Forelimb muscle (tissue), 1 donor: ENCODE measurements at places on chromosomes 2 and 18. TPM values are rescaled to one million over a fixed set of nuclear protein-coding genes. Genes with fewer than 3 reads are reported as not detected.

Gene VAPA
- polyA plus RNA-seq: 265 TPM

- DNase-seq: no peak
Measured at GRCh38 chr2:233588400-233588799, 21.8 kb upstream of the USP40 start.

- no peak for DNase-seq
Measured at GRCh38 chr18:55334875-55335274, 253.1 kb downstream of the TCF4 start.

DNA sequence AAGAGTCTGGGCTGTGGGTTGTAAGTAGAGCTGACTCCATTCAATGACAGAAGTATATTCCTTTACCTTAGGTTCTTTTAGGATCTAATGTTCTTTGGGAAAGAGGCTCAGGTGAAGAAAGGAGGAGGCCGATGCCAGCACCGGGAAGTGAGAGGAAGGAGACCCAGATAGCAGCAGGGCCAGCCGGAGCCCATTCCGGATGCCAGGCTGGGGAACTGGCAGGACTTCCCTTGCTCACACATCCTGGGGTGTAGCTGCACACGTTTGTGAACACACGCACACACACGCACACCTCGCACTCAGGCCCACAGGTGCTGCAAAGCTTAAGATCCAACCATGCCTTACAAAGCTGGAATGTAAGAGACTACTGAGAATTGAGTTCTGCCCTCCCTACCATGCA lies 95.8 kb upstream of the SMAD2 start:
- no peak for DNase-seq

DNA sequence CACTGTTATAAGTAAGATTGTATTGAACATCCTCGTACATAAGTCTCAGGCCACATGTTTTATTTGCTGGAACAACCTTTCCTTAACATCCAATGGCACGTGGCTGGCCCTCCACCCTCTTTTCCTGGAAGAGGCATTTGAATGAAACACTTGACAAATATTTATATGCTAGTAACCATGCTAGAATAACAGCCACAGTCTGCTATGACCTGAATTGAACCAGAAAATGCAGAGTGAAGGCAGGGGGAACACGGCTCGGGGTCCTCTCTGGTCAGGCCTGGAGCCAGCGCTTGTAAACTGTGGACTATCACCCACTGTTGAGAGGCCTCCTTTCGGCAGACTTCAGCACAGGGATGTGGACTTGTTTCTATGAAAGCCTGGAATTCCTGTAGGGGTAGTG lies 198.2 kb upstream of the COPS8 start:
- no peak for DNase-seq

DNA sequence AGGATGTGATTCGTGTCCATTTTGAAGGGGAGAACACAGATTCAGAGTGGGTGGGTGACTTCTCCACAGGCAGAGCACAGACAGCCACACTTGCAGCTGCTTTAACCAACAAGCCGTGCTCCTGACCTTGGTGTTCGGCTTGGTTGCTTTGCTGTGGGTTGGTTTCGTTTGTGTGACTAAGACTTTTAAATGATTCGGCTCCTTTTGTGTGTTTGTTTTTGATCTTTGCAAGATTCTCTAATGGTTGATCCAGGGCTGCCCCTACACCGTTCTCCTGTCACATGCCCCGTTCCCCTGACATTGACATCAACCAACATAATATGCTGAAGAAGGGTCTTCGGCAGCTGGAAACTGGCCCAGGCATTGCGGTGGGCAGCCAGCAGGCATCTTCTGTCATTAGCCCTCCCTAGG lies 95.9 kb upstream of the MBOAT2 start:
- no peak for DNase-seq

Gene GALNT13
- 0.25 TPM for polyA plus RNA-seq

GRCh38 chr2:157463002-157463401 lies 19.1 kb upstream of the CYTIP start:
- DNase-seq: no peak

DNA sequence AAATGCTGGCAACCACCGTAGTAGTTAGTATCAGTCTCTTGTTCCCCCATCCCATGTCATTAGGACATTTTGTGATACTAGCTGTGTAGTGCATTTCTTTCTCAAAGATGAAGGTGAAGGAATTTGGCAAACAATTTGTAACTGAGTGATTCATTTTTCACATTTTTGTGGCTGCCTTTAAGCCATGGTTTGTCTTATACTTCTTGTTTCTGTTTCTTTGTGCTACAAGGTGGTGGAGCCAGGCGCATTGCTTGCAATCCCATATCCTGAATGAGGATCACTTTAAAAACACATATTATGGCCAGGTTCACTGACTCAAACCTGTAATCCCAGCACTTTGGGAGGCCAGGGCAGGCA lies 40.6 kb downstream of the GPD2 start:
- DNase-seq: no peak

Gene SULT1C4
- polyA plus RNA-seq: 16.6 TPM

DNA sequence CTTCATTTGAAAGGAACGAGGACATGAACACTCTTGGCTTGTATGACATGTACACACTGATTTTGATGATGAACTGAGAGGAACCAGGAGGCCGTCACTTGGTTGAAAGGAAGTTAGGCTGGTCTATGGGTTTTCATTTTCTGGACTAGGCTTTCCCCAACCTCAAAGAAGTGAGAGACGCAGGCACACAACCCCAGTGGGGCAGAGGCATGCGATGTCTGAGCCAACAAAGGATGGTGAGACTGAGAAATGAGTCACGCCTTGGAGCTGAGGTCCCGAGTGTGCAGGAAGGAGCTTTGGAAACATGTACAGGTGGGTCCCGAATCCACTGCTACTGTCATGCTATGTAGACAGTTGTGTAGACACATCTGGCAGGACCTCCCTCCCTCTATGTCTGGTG lies 24.1 kb downstream of the SIGLEC15 start:
- no peak for DNase-seq

- DNase-seq: no peak
Measured at GRCh38 chr2:8307606-8308180, 374.2 kb upstream of the ID2 start.

Gene MROH2A
- polyA plus RNA-seq: not detected

Gene IL18RAP
- polyA plus RNA-seq: 0.34 TPM

Gene NPPC
- 1.8 TPM for polyA plus RNA-seq

Gene PJVK
- polyA plus RNA-seq: 6.2 TPM

- DNase-seq: no peak
Measured at GRCh38 chr2:217249121-217250012, 389.5 kb upstream of the TNP1 start.

Gene CNDP2
- polyA plus RNA-seq: 52.8 TPM

DNA sequence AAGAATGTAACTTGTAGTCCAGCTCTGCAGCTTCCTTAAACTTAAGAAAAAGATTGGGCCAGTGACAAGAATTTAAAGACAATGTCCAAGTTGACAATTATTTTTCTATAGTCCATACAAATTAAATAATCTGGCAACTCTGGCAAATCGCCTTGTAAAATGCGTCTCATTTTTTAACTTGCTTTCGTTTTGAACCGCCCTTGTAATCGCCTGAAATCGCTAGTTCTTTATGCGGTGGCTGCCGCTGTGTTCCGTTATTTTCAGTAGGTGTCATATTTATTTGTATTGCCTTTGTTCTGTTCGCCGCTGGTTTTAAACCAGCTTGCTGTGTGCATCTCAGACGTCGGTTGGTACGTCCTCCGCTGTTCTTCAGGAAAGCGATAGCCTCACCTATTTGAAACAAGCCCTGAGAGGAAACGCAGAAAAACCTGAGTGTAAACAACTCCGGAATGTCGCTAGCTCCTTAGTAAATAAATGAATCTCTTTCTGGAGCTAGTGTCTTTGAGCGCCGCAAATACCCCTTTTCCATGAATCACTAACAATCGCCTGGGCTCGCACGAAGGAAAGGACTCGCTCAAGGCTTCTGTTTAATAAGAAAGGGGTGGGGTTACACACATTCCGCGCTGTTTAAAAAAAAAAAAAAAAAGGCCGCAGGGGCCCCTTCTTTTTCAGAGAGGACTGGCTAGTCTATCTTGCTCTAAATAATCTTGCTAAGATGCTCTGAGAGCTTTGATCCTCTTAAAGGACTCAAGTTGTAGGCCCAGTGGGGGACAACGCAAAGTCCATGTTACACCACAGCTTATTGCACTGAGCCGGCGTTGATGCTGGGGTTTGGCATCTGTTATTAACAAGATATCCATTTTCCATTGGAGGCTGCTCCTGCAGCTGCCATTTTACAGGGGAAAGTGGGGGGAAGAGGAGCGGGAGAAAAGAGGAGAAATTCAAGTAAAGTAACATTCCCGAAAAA lies 3.0 kb downstream of the HOXD8 start:
- DNase-seq: no peak

GRCh38 chr2:101892377-101892776 lies 99.4 kb upstream of the IL1R2 start:
- no peak for DNase-seq

Gene AFG3L2
- polyA plus RNA-seq: 53.7 TPM

Gene DUSP2
- 3.6 TPM for polyA plus RNA-seq

GRCh38 chr2:39898934-39899333 lies 119.9 kb upstream of the THUMPD2 start:
- no peak for DNase-seq

GRCh38 chr2:6986912-6987361 lies 69.7 kb downstream of the RNF144A start:
- no peak for DNase-seq

DNA sequence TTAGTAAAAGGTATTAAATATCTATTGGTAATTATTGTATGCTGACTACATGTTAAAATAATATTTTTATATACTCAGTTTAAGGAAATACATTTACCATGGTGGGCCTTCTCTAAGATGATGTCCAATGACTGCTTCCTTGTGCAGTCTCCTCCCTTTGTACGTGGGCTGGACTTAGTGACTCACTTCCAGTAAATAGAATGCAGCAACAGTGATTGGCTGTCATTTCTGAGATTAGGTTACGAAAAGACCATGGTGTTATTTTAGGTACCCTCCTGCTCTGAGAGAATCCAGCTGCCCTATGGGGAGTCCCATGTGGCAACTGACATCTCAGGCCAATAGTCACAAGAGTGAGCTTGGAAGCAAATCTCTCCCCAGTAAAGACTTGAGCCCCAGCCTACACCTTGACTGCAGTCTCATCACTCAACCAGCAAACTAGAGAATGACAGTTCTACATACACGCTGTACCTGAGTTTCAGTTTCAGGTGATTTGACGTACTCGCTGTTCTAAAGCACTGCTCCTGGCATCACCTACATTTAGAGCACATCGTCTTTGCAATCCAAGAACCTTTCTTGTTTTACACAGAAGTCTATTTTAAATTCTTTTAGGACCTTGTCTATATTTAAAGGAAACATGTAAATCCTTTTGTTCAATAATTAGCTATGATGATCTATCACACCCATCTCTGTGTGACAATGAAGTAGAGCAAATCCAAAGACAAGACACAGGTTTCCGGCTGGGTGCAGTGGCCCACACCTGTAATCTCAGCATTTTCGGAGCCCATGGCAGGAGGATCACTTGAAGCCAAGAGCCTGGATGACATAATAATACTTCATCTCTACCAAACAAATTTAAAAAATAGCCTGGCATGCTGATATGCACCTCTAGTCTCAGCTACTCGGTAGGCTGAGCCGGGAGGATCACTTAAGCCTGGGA lies 87.2 kb downstream of the COBLL1 start:
- no peak for DNase-seq

- no peak for DNase-seq
Measured at GRCh38 chr2:107174171-107174570, 288.2 kb upstream of the ST6GAL2 start.

DNA sequence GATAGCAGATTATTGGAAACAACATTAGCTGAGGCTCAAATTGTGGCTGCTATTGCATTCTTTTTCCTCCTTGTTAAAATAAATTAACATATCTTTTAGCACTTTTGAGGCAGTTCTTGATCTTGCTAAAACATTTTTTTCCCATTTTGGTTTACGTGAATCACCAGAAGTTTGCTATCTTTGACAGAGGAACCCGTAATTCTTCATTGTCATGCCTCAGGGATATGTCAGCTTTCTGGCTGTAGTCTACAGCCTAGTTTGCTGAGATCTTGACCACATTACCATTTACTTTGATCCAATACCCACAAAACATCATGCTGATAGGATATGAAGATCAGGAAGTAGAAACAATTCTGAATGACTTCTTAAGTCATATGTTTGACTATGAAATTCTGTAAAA lies 25.1 kb upstream of the FANCL start:
- no peak for DNase-seq

Gene EDAR
- polyA plus RNA-seq: 0.08 TPM

- DNase-seq: no peak
Measured at GRCh38 chr2:216316743-216317142, 55.5 kb downstream of the MARCHF4 start.

DNA sequence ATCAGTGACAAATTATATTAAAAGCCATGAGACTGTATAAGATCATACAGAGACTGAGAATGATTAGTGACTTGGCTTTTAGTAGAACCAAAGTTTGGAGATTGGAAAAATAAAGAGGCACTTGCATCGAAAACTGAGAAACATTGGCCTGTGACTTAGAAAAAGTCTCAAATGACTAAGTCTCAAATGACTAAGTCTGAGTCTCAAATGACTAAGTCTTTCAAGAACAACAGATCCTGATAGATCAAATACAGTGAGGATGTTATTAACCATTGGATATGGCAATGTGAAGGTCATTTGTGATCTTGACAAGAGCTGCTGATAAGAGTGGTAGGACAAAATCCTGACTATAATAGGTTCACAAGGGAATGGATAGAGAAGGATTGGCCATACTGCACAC lies 135.5 kb upstream of the FANCL start:
- DNase-seq: no peak

DNA sequence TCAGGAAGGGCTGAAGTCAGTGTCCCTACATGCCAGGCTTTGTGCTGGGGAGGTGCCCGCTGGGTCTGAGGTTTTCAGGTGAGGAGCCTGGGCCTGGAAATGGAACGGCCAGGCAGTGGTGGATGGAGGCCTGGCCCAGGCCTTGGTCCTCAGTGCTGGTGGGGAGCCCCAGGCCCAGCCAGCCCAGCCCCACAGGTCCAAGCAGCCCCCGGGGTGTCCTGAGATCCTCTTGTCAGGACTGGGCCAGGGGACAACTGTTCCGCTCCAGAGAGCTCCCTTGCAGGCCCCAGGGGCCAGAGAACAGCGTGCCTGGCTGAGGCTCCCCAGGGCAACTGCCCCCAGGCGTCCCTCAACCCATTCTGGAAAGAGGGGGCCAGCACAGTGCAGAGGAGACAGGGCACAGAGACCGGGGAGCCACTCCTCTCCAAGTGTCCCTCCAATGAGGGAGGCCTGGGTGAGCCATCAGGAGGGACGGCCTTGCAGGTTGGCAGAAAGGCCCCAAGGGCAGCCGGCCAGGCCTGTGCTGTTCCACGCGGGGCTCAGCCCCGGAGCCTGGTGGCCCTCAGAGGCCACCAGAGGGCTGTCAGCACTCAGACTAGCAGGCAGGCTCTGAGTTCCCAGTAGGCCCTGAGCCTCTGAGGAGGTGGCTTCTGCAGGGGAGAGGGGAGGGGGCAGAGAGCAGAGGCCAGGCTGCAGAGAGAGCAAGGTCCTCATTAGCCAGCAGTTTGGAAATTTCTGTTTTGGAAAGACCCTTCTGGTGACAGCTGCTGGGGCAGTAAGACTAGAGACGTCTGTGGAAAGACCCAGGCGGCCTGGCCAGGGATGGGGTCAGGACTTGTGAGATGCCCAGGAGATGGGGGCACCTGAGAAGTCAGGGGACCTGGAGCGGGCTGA lies 29.4 kb upstream of the SNED1 start:
- no peak for DNase-seq
